ENCODE measurements at places on chromosomes 7 and 10.

DNA sequence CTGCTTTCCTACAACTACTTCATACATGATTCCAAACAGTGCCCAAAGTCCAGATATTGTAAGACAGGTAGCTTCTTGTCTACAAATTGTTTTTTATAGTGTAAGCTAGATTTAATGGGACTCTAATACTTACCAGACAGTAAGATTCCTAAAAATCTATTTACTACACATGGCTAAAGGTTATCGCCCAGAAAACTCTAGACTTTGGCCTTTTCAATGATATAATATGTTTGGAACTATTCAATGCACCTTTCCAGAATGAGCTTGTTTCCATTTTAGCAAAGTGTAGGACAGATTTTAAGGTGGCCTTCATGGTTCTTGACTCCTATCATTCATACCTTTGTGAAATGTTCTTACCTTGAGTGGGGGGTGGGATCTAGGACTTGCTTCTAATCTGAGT is 951.0 kb downstream of the SORCS1 start:
- no peak for DNase-seq

DNA sequence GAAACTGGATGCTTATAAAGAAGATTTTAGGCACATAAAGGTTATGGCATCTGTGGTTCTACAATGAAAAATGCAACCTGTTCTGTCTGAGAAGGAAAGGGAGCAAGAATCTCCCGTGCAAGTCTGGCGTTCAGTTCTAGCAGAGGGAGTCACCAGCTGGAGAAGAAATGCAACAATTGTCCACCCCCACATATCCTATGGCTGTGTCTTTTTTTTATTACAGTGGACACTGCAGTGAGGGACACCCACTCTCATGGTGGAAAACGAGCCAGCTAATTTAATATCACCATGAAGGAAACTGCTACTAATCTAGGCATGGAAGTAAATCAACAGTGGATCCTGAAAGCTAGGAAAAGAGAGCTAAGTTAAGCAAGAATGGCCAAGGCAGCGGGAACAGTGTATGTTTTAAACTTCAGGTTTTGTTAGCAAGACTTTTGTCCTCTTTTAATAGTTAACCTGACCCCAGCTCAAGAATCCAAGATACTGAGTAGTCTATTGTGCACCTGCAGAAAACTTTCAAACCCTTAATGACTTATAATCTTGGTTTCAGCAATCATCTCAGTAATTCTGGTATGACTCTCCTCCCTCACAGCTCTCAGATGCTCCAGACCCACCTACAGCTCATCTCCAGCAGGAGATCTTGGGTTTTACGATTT is 149.3 kb downstream of the FGFR2 start:
- DNase-seq = no peak

GRCh38 chr10:78508955-78509748 is 475.5 kb downstream of the RPS24 start:
- DNase-seq = no peak

- DNase-seq = no peak
These were observed 169.4 kb upstream of the ADO start for GRCh38 chr10:62635127-62635526.

GRCh38 chr10:32489158-32489557 is 43.2 kb downstream of the CCDC7 start:
- DNase-seq = no peak

Measured in naive thymus-derived CD4-positive, alpha-beta T cell (primary cell).